Calu3 (cell line): ENCODE measurements at places on chromosomes 6 and 20.
A peak's percentile ranks its signal among the peaks of the same experiment; 100 is the strongest.

- no peak for DNase-seq
These were observed 2.1 kb downstream of the EPM2A start for GRCh38 chr6:145733207-145733606.

DNA sequence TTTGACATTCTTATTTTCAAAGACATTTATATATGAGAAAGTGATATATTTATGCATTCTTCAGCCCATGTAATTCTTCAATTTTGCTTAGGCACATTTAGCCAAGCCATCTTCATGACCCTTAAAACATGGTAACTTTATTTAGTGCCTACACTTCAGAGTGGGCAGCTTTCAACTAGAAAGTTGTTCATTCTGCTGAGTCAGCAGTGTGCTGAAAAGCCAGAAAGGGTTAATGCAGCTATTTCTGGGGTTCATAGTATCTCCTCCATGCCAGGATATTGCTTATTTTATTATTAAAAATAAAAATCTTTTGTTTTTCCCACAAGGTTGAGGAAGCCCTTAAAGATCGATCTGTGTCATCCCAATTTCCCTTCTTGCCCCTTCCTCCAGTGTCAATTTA lies 79.2 kb downstream of the EDN1 start:
- DNase-seq, result no peak

DNA sequence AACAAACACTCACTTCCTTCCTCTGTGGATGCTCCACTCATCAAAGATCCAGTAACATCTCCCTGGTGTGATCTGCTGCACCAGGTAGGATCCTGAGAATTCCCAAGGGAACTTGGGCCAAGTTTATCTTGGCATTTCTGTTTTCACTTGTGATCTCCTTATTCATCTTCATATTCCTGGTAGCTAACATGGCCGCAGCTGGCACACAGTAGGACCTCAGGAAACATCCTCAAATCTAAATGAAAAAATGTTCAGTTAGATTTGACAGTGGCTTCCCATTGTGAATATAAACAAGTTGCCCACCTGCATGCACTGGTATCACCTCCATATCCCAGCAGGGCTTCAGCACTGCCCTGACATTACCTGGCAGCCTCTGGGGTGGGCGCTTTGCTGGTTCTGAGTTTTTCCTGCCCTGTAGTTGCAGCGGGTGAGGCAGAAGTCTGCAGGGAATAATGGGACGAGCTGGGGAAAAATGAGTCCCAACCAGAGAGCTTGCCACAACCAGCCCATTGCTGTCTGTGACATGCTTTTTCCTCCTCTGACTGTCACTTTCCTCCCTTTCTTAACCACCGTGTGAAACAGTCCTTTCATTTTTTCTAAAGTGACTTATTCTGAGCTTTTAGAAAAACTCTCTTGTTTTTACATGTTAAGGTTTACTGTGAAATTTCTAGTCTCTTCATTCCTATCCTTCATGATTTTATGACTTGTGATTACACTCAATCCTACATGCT lies 9.4 kb upstream of the DSTN start:
- no peak for DNase-seq

- peak; percentile 72 for DNase-seq
These were observed 88.4 kb downstream of the HFE start for GRCh38 chr6:26175428-26176181.

DNA sequence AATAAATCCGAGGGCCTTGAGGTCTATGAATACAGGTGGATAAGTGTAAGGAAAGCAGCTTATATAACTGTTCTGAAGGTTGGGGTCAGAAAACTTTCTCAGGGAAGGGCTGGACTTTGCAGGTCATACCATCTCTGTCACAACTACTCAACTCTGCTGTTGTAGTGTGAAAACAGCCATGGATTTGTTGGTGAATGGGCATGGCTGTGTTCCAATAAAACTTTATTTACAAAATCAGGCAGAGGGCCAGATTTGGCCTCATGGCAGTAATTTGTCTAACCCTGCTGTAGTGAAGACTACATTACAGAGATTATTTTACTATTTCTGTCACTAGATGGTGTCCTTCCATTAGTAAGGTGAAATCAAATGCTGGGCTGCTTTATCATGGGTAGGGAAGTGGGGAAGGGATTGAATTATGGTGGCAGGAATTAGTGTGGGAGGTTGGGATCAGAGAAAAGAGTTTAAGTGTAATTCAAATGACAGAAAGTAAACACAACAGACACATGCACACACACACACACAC lies 409.6 kb upstream of the CHD6 start:
- no peak for DNase-seq
